Upper lobe of left lung (tissue), 6 donors: ENCODE measurements at places on chromosomes 1 and 21. TPM values are rescaled to one million over a fixed set of nuclear protein-coding genes. Genes with fewer than 3 reads are reported as not detected.

The KPNA6 gene
- 22.2 TPM for total RNA-seq

The KLHDC7A gene
- 2.2 TPM for total RNA-seq

The TEX38 gene
- total RNA-seq: not detected

The BTBD19 gene
- 63.9 TPM for total RNA-seq

The RUNX1 gene
- total RNA-seq: 90.6 TPM

The RIPPLY3 gene
- total RNA-seq: 1.1 TPM

The TMEM269 gene
- 0.20 TPM for total RNA-seq

The OR10J1 gene
- total RNA-seq: not detected

The CNIH3 gene
- 2.3 TPM for total RNA-seq

The EPHA8 gene
- total RNA-seq: not detected

The VWA5B1 gene
- not detected for total RNA-seq

The LCE3C gene
- not detected for total RNA-seq

The PRAMEF13 gene
- not detected for total RNA-seq

The TMEM167B gene
- total RNA-seq: 34.4 TPM
